ENCODE measurements at places on chromosomes 7 and 10. TPM values are rescaled to one million over a fixed set of nuclear protein-coding genes. Genes with fewer than 3 reads are reported as not detected.

The TRUB1 gene
- 15.8 TPM for total RNA-seq

The SCIN gene
- total RNA-seq: 2.1 TPM

DNA sequence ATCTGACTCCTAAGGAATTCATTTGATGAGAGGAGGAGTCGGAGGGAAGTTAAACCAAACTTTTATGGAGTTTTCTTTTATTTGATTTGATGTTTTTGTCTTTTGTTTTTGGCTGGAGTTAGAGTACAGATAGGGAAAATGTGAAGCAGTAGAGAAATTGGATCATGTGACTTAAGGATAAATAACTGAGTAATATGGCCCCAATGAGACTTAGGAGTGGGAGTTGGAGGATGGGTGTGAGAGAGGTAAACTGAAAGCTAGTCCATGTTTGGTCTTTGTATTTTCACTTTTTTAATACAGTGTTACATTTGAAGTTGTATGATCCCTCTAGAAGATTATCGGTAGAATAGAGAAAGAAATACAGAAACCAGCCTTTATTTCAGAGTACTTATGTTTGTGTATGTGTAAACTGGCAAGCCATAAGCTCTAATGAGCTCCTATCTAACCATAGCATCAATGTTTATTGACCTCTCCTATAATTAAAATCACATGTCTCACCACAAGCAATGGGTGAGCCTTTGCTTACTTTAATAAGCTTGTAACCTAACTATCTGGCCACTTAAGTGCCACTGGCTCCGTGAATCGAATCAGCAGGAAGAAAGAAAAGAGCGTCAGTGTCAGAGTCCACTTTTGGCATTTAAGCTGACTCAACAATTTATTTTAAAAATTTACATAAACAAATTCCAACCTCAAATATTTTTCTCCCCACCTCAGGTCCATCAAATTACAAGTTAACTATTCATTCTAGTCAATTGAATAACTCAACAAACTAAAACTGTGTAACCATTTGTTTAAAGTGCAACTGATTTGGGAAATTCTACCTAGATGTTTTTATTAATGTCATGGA is 113.8 kb downstream of the EPDR1 start:
- no peaks in the 10 kb centered on the region for H3K27me3 ChIP-seq
- no peak overlapping the region for H3K27ac ChIP-seq
- H3K36me3 ChIP-seq: no peaks in the 10 kb centered on the region
- H3K4me1 ChIP-seq: no peaks in the 10 kb centered on the region
- DNase-seq: no peak

GRCh38 chr10:75858339-75858738 is 426.9 kb downstream of the LRMDA start:
- no peaks in the 10 kb centered on the region for H3K36me3 ChIP-seq
- H3K4me3 ChIP-seq: no peak overlapping the region
- no peaks in the 10 kb centered on the region for H3K4me1 ChIP-seq
- no peak overlapping the region for H3K27ac ChIP-seq

- H3K4me3 ChIP-seq: no peak overlapping the region
- H3K36me3 ChIP-seq: no peaks in the 10 kb centered on the region
- DNase-seq: no peak
- H3K4me1 ChIP-seq: no peaks in the 10 kb centered on the region
Measured at GRCh38 chr7:18312482-18312881, 183.1 kb upstream of the HDAC9 start.

DNA sequence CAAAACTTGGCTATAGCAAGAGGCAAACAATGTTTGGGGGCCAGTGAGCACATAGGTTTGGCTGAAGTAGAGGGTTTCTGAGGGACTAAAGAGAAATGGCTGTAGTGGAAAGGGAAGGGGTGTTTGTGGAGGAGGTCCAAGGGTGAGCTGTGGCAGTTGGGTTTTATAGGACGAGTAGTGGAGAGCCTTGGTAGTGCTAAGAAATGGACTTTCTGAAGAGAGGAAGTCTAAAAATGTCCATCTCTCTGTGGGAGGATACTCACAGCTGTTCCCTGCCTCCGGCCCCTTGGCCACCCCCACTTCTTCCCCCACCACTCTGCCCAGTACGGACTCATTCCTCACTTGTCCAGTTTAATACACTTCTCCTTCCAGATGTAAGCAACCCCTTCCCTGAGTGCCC is 64.3 kb downstream of the ZNF22 start:
- no peaks in the 10 kb centered on the region for H3K36me3 ChIP-seq
- H3K27ac ChIP-seq: no peak overlapping the region
- no peaks in the 10 kb centered on the region for H3K27me3 ChIP-seq

- H3K4me3 ChIP-seq: no peak overlapping the region
- H3K36me3 ChIP-seq: no peaks in the 10 kb centered on the region
- DNase-seq: no peak
- no peaks in the 10 kb centered on the region for H3K4me1 ChIP-seq
Measured at GRCh38 chr10:118423800-118424442, 81.8 kb upstream of the FAM204A start.

DNA sequence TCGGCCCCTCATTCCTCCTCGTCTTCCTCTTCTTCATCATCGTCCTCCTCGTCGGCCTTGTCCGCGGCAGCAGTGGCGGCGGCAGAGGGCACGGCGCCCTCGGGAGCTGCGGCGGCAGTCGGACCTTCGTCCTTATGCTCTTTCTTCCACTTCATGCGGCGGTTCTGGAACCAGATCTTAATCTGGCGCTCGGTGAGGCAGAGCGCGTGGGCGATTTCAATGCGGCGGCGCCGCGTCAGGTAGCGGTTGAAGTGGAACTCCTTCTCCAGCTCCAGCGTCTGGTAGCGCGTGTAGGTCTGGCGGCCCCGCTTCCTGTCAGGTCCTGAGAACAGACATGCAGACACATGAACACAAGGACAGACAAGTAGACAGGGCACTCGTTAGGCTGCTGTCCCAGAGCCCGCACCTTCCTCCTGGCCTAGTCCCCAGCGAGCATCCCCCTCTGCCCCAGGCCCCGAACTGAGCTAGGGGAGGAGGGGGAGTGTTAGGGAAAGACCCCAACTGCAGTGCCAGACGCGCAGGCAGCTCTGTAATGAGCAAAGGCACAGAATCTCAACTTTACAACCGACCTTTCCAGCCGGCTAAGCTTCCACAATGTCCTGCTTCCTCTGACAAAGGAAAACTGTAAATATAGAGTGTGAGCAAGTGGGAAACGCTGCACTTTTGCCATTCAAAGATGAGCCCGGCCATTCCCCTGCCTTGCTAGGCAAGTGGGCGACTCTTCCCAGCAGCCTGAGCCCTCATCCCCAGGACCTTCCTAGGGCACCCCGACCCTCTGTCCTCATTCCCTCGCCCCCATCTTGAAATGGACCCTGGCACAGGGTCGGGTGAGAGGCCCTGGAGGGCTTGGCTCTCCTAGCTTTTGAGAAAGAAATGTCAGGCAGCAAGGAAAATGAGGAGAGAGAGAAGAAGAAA is 1.3 kb downstream of the HOXA7 start:
- H3K4me3 ChIP-seq: no peak overlapping the region
- no peak overlapping the region for H3K27ac ChIP-seq
- H3K36me3 ChIP-seq: no peaks in the 10 kb centered on the region
- H3K27me3 ChIP-seq: peaks cover 61% of the 10 kb centered on the region

DNA sequence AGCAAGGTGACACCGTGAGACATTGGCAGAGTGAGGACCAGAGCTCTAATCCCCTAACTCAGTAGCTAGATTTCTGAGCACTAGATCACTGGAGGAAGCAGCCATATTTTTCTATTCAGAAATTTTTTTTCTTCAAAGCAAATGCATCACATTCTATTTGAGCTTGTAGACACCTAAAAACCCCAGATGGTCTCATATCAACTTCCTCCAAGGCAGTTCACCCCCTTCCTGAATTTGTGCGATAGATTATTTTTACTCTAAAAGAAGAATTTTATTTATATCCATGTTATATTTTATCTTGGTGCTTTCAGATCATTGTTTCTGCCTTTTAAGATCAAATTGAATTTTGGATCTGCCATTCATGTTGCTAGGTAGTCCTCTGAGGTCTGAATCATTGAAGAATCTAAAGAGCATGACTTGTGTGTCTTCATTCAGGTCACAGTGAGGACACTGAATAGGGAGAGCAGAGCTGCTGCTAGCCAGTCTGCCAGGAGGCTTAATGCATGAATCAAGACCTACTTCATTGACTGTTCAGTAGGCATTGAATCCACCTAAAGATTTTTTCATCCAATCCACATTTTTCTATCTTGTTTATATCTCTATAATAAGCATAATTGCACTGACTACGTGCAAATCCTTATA is 92.9 kb upstream of the LRRTM3 start:
- no peak overlapping the region for H3K27ac ChIP-seq
- H3K36me3 ChIP-seq: no peaks in the 10 kb centered on the region
- no peak overlapping the region for H3K4me3 ChIP-seq
- no peaks in the 10 kb centered on the region for H3K27me3 ChIP-seq
- no peaks in the 10 kb centered on the region for H3K4me1 ChIP-seq
- no peak for DNase-seq

DNA sequence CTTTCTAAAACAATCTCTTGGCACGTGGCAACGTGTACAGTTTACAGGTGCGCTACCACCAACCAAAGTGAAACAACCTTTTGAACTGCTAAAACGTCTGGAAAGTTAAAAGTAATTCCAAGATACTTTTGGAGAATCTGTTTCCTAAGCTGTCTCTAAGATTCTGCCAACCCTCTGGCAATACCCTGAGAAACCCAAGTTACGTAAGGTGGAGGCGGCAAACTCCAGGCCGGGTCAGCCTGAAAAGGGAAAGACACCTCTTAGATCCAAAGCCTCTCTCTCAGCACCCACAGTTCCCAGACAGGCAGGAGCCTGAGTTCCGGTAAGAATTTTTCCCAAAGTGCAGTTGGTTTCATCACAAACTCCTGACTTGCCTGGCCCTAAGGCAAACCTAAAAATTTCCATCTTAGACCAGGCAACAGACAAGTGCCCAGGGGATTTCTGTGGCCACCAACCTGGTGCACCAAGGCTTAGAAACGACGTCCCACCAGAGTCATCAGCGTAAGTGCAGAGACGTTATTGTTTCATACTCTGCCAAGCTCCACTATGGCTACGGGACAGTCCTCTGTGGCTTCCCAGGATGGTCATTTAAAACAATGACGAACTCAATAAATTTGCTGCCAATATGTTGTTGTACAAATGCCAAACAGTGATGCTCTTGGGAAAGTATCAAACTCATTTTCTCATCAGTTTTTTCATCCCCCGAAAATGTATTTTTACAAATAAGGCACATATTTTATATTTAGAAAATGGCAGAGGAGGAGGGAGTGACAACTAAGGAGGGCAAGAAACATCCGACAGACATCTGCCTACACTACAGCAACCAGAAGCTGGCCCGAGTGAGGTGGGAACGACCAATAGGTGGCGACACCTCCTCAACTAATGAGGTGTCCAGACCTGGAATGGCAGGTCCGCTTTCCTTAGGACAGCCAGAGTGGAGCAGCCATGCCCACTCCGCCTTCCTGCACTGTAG is 205.8 kb upstream of the FRMD4A start:
- H3K4me1 ChIP-seq: peaks cover 3% of the 10 kb centered on the region
- H3K36me3 ChIP-seq: peaks cover 7% of the 10 kb centered on the region
- H3K27ac ChIP-seq: no peak overlapping the region
- no peak for DNase-seq

DNA sequence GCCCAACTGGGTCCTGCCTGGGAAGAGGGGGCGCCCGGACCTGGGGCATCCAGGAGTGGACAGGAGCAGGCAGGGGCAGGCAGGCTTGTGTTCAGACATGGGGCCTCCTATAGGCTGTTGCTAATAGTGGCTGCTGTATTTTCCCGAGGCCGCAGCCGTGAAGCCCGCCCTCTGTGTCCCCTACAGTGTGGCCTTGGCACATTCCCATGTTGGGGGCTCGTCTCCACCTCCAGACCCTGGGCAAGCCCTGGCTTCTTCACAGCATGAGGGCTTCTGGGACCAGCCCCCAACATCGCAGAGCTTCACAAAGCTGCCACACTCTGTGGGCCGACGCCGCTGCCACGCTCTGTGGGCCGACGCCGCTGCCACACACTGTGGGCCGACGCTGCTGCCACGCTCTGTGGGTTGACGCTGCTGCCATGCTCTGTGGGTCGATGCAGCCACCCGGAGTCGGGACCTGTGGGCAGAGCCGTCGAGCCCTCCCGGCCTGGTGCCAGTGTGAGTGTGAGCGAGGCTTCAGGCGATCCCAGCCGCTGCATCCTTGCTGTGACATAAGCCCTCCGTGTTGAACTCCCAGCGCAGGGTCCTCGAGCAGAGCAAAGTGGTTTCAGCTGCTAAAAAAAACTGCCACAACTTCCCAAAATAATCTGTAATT is 109.0 kb downstream of the INPP5A start:
- no peaks in the 10 kb centered on the region for H3K27me3 ChIP-seq
- no peak overlapping the region for H3K27ac ChIP-seq
- DNase-seq: no peak
- H3K4me3 ChIP-seq: no peak overlapping the region
